Fibroblast of skin of right quadriceps (primary cell): ENCODE measurements at places on chromosomes 6 and 20.
A peak's percentile ranks its signal among the peaks of the same experiment; 100 is the strongest.

- DNase-seq, result no peak
These were observed 8.5 kb upstream of the RSPO4 start for GRCh38 chr20:1010659-1011058.

DNA sequence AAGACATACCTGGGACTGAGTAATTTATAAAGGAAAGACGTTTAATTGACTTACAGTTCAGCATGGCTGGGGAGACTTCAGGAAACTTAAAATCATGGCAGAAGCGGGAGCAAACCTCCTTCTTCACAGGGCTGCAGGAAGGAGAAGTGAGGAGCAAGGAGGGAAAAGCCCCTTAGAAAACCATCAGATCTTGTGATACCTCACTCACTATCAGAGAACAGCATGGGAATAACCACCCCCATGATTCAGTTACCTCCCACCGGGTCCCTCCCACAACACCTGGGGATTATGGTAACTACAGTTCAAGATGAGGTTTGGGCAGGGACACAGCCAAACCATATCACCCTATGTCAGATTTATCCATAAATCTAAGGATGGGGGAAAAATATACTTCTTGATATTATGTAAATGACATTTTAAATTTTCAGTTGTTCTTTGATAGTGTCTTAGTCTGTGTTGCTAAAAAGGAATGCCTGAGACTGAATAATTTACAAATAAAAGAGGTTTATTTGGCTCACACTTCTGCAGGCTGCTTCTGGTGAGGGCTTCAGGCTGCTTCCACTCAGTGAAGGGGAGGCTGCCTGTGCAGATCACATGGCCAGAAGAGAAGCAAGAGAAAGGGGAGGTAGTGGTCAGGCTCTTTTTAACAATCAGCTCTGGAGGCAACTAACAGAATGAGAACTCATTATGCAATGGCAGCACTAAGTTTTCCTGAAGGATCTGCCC, 1.2 kb upstream of the MCM9 start:
- DNase-seq, result no peak

DNA sequence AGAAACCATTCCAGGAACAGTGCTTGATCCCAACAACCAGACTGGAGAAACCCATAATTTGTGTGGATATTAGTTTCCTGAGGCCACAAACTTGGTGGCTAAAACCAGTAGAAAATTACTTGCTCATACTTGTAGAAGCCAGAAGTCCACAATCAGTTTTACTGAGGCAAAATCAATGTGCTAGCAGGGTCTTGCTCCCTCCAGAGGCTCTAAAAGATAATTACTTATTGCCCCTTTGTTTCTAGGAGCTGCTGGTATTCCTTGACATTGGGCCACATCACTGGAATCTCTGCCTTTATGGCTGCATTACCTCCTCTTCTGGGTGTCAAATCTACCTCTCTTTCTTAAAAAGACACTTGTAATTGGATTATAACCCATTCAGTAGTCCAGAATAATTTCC, 142.2 kb upstream of the SAMD5 start:
- DNase-seq, result no peak

DNA sequence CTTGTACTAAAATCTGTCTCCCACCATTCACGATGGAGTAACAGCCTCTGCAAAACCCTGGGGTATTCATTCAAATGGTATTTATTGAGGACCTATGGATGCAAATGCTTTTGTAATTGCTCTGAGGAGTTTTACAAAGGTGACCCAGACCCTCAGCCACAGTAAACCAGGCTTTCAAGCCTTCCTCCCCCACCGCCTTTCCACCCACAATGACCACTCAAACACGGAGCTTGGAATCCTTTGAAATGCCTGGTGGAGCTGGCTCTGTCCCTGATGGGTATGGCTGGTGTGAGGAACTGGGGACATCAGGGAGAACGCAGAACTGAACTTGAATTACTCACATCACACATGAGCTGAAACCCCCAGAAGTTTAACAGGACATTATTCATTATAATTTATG, 246.4 kb downstream of the CDH26 start:
- DNase-seq, result no peak

GRCh38 chr20:50571466-50571865, 61.3 kb downstream of the PTPN1 start:
- DNase-seq, result no peak

- DNase-seq, result peak; percentile 69
These were observed 4.6 kb upstream of the RAE1 start for GRCh38 chr20:57346477-57346876.

DNA sequence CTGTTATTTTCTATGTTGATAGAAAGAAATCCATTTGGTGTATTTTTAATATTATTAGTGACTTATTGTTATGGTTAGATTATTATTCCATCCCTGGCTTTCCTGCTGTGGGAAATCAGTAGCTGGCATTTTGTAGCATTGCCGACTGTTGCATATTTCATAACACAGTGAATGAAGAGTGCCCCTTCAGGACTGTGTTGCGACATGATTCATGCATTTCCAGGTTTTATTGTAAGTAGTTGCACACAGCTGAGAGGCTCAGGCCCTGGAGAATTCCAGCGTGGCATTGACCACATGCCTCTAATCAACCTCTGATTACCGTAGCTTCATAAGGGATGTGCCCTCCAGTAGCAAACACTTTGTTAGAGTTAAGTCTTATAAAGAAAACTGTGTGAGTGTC, 263.9 kb downstream of the FARS2 start:
- peak; percentile 81 for DNase-seq
